Panc1 (cell line): ENCODE measurements at places on chromosomes 3 and 15. TPM values are rescaled to one million over a fixed set of nuclear protein-coding genes. Genes with fewer than 3 reads are reported as not detected.

- no peak for DNase-seq
Observed at GRCh38 chr3:10025205-10026083, 793 bp upstream of the FANCD2 start.

GRCh38 chr15:101556273-101556672, 66.8 kb upstream of the PCSK6 start:
- no peak for DNase-seq

The TBC1D2B gene
- 59.3 TPM for total RNA-seq

DNA sequence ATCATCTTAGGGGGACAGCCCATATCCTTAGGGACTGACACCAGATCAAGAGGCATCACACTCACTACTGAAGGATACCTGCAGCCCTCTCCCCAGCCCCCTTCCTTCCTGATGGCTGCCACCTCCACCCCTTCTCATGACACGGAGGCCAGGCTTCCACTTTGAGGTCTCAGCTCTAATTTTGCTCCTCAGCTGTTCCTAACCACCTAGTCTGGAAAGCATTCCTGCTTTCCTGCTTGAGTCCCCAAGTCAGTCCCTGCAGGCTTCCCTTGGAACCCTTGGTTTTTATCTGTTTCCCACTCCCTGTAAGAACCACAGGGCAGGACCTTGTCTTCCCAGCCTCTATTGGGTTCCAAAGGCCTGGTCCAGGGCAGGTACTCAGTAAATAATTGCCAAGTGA, 3.2 kb downstream of the C3orf18 start:
- no peak for DNase-seq

The TRIM59 gene
- total RNA-seq = 27.9 TPM
